ENCODE measurements at places on chromosomes 4 and X.

- no peaks in the 10 kb centered on the region for H3K27me3 ChIP-seq
- no peak overlapping the region for H3K4me3 ChIP-seq
- H3K36me3 ChIP-seq, result peaks cover 38% of the 10 kb centered on the region
Measured at GRCh38 chr4:2834001-2834921, 9.4 kb upstream of the ADD1 start.

GRCh38 chrX:9257718-9258420 lies 207.0 kb upstream of the TBL1X start:
- DNase-seq, result no peak
- no peaks in the 10 kb centered on the region for H3K36me3 ChIP-seq
- H3K27me3 ChIP-seq, result no peaks in the 10 kb centered on the region

DNA sequence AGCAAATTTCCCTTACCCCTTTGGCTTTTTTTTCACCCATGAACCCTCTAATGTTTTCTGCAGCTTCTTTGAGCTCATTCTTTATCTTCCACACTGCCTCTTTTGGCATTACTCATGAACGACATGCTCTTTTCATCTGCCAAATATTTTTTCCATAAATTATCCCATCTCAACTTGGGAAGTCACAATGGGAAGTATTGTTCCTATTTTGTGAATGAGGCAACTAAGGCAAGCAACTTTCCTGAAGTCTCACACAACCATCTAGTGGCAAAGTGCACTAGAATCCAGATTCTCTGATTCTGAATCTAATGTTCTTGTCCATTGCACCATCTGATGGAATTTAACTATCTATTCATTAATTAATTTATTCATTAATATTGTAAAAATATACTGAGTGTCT lies 625 bp downstream of the RTL9 start:
- DNase-seq, result no peak
- no peaks in the 10 kb centered on the region for H3K4me1 ChIP-seq
- no peak overlapping the region for H3K4me3 ChIP-seq
- no peaks in the 10 kb centered on the region for H3K36me3 ChIP-seq

- peaks cover 34% of the 10 kb centered on the region for H3K4me1 ChIP-seq
- H3K4me3 ChIP-seq, result no peak overlapping the region
- peak overlapping the region; percentile 85 for H3K27ac ChIP-seq
- H3K27me3 ChIP-seq, result no peaks in the 10 kb centered on the region
- no peaks in the 10 kb centered on the region for H3K36me3 ChIP-seq
Measured at GRCh38 chrX:38807873-38808272, 6.6 kb downstream of the MID1IP1 start.

DNA sequence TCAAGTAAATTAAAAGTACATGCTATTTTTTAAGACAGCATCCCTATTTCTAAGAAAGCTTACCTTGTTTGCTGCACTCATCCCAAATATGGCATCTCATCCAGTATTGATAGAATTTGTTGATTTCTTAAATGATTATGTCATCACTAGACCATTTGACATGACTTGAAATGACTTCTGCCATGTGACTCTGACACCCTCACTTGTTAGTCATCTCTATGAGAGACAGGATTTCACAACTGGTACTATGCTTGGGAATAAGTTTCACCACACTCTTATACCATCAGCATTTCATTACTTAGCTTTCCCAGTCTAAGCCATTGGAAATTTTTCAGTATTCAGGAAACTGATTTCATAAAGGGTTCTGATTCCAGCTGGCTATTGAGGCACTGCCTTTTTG lies 55.3 kb downstream of the TMPRSS11F start:
- no peak overlapping the region for H3K27ac ChIP-seq
- no peaks in the 10 kb centered on the region for H3K4me1 ChIP-seq
- H3K27me3 ChIP-seq, result peaks cover 4% of the 10 kb centered on the region
- no peak for DNase-seq

- H3K4me3 ChIP-seq, result no peak overlapping the region
- H3K27me3 ChIP-seq, result no peaks in the 10 kb centered on the region
- peak overlapping the region; percentile 86 for H3K27ac ChIP-seq
Measured at GRCh38 chrX:9456250-9457074, 8.4 kb upstream of the TBL1X start.

DNA sequence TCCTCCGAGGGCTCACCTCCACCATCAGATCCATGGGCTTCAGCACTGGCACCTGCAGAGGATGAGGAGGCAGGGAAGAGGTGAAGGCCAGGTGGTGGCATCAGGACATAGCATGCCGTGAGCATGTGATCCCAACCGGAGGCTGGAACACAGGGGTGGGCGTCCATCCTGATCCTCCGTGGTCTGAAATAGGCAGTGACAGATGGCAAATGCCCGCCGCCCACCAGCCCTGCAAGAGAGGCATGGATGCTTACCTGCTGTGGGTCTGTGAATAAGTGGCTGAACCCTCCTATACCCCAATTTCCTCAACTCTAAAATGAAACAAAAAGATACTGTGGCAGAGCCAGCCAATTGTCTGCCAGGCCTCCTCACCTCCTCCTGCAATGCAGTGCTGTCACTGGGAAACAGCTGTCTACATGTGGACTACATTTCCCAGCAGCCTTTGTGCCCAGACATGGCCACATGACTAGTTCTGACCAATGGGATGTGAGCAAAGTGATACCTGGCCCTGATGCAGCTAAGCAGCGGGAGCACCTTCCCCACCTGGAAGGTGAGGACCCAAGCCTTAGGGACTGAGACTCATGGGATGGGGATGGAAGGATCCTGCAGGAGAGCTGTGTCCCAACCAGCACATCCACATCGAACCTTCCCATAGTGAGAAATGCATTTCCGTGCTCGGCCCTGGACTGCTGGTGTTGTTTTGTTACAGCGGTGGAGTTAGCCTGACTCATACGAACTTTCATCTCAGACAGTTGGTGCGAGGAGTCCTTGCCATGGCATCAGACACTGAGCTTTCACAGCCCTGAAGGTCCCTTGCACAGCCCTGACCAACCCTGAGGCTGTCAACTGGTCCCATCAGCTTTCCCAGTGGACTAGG lies 99.5 kb downstream of the PPP2R2C start:
- H3K27ac ChIP-seq, result no peak overlapping the region
- no peaks in the 10 kb centered on the region for H3K4me1 ChIP-seq
- no peaks in the 10 kb centered on the region for H3K36me3 ChIP-seq
- H3K27me3 ChIP-seq, result no peaks in the 10 kb centered on the region
- DNase-seq, result no peak

- DNase-seq, result no peak
- no peak overlapping the region for H3K27ac ChIP-seq
- H3K27me3 ChIP-seq, result no peaks in the 10 kb centered on the region
- no peaks in the 10 kb centered on the region for H3K36me3 ChIP-seq
- H3K4me1 ChIP-seq, result no peaks in the 10 kb centered on the region
Measured at GRCh38 chr4:11312389-11312788, 116.3 kb downstream of the HS3ST1 start.

- no peak for DNase-seq
- peaks cover 3% of the 10 kb centered on the region for H3K4me1 ChIP-seq
- H3K4me3 ChIP-seq, result peak overlapping the region; percentile 62
Measured at GRCh38 chrX:18426004-18426320, 554 bp downstream of the CDKL5 start.

GRCh38 chrX:118370921-118371624 lies 25.2 kb downstream of the WDR44 start:
- no peaks in the 10 kb centered on the region for H3K4me1 ChIP-seq
- no peak overlapping the region for H3K27ac ChIP-seq
- H3K27me3 ChIP-seq, result no peaks in the 10 kb centered on the region
- no peaks in the 10 kb centered on the region for H3K36me3 ChIP-seq

DNA sequence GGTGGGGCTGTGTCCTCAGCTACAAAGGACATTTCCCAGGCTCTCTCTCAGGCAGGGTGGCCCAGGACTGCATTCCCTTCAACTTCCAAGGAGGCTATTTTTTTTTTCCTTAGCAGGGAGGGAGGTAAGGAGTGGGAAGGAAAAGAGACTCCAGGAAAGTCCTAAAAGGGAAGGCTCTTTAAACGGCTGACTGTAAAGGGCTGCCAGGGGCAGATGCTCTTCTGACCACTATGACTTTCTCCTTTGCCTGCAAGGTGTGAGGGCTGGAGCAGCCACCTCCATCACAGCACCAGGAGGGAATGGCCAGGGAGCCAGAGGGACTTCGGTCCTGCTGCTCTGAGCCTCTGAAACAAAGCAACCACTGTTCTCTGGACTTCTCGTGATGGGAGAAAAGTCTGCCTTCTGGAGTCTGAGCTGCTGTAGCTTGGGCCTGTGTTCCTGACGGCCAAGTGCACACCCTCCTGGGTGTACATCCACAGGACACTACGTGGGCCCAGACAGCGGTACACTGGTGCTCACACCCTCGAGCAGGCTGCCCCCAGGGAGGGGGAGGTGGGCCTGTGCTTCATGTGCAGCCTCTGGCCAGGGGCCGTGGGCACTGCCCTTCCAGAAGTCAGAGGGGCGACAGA lies 17.9 kb downstream of the NAT8L start:
- no peaks in the 10 kb centered on the region for H3K36me3 ChIP-seq
- H3K27ac ChIP-seq, result no peak overlapping the region
- DNase-seq, result no peak

GRCh38 chr4:41141900-41142299 lies 72.4 kb downstream of the APBB2 start:
- H3K4me3 ChIP-seq, result no peak overlapping the region
- no peak overlapping the region for H3K27ac ChIP-seq
- no peaks in the 10 kb centered on the region for H3K27me3 ChIP-seq
- H3K4me1 ChIP-seq, result no peaks in the 10 kb centered on the region
- no peaks in the 10 kb centered on the region for H3K36me3 ChIP-seq
